ENCODE measurements at places on chromosomes 4 and X. TPM values are rescaled to one million over a fixed set of nuclear protein-coding genes. Genes with fewer than 3 reads are reported as not detected.

Gene UGDH
- 34.7 TPM for total RNA-seq

Gene TMEM31
- not detected for total RNA-seq

Gene FGFBP2
- total RNA-seq, result 10.7 TPM

GRCh38 chr4:124433500-124433899, 279.0 kb downstream of the ANKRD50 start:
- DNase-seq, result no peak

- no peak for DNase-seq
Measured at GRCh38 chr4:79852305-79852730, 220.7 kb downstream of the ANTXR2 start.

DNA sequence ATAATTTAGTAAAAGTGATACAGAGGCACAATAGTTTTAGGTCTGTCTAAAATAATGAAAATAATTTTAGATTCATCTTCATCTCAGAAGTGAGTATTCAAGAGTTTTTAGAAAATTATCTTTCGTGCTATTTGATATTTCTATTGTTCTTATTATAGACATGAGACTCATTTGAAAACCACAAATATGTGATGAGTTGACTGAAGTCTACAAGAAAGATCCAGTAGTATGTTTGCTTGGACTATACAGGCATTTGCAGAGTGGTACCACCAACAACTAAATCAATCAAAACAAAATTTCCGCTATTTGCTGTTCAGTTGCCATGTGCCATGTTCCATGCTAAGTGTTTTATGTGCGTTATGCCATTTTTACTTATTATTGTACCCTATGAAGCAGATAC, 1318.5 kb downstream of the STIM2 start:
- no peak for DNase-seq

- no peak for DNase-seq
Measured at GRCh38 chr4:38509551-38509950, 154.4 kb upstream of the KLF3 start.

DNA sequence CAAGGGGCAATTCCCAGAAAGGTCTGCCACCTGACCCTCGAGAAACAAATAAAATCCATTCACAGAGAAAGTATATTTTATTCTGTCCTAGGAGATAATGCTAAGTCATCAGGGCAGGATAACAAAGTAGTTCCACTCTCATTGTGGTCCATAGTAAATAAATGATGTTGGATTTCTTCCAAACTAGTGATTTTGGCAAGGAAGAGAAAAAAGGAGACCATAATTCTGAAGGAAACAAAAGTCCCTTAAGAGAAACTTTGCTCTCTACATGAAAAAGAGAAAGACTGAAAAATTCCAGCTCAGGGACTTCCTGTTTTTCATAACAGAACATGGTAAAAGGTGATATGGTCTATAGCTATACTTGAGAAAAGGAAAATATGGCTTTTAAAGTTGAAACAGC, 71.5 kb upstream of the DDX60 start:
- no peak for DNase-seq

- DNase-seq, result no peak
Measured at GRCh38 chr4:38449506-38450174, 214.4 kb upstream of the KLF3 start.

DNA sequence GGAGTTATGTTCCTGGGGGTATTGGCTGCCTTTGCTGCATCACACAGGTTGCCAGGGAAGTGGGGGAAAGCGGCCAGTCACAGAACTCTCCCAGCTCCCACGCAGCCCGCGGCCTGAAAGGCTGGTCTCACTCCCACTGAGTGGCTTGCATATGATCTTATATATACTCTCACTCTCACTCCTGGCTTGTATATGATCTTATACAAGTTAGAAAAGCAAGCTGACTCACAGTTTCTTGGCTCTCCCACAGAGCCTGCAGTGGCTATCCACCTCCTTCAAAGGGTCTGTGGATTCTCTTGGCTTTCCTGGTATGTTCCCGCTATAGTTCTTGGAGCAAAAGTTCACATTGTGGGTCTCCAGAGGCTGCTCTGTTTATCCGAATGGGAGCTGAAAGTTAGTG, 833.5 kb upstream of the GALNTL6 start:
- DNase-seq, result no peak

GRCh38 chrX:27445438-27445837, 17.7 kb downstream of the PPP4R3C start:
- DNase-seq, result no peak

- DNase-seq, result no peak
Measured at GRCh38 chr4:121061861-121062260, 10.5 kb downstream of the NDNF start.

DNA sequence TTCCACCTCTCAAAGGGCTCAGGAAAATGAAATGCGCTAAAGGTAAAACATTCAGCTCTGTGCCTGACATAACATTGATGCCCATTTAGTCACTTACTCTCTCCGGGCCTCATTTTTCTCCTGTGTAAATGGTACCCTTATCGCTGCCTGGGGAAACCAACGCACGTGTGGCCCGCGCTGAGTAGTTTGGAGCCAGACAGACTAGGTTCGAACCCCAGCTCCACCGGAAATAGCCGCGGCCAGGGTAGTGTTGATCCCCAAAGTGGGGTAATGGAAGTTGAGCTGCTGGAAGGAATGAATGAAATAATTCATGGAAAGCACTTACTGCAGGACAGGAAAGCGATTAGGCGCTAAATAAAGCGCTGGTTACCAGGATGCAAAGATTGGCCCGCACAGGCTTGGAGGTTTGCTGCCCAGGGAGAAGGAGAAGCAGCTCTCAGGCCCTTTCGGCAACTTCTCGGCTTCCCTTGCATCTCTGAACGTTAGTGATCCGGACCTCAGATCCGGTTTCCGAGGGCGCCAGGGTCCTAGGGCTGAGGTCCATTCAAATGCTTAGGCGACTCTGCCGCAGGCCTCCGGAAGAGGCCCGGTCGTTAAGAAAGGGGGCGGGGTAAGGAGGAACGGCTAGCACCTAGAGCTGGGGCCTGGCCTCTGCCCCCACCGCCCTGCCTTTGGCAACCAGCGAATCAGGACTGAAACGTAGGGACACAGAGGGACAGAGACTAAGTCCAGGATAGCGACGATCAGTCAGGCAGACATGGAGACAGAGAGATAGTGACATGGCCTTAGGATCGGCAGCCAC, 13.3 kb downstream of the NKX3-2 start:
- no peak for DNase-seq

DNA sequence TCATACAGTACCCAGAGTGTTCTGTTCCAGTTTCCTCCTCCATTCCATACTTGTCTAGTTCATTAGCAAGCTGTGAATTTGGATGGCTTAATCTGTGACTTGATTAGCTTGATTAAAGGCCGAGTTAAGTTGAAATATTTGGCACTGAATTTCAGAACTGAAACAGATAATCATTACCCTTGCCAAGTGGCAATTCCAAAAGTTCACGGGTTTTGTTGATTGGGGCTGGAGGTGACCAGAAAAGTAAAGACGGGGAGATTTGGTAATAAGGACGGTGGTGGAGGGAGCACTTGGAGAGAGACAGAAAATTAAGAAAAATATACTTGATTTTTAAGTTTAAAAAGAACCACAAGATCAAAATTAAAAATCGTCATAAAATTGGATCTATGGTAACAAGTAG, 21.9 kb upstream of the KLHL2 start:
- DNase-seq, result no peak

- DNase-seq, result no peak
Measured at GRCh38 chr4:86443495-86443894, 83.6 kb upstream of the MAPK10 start.

GRCh38 chr4:111475001-111475400, 670.3 kb upstream of the FAM241A start:
- DNase-seq, result no peak

- no peak for DNase-seq
Measured at GRCh38 chrX:39613997-39614679, 483.6 kb downstream of the BCOR start.

GRCh38 chr4:140406292-140406691, 21.2 kb downstream of the CLGN start:
- no peak for DNase-seq

GRCh38 chr4:7906171-7906701, 33.4 kb downstream of the AFAP1 start:
- no peak for DNase-seq
